Fibroblast of skin of abdomen (primary cell): ENCODE measurements at places on chromosomes 3 and 15.

DNA sequence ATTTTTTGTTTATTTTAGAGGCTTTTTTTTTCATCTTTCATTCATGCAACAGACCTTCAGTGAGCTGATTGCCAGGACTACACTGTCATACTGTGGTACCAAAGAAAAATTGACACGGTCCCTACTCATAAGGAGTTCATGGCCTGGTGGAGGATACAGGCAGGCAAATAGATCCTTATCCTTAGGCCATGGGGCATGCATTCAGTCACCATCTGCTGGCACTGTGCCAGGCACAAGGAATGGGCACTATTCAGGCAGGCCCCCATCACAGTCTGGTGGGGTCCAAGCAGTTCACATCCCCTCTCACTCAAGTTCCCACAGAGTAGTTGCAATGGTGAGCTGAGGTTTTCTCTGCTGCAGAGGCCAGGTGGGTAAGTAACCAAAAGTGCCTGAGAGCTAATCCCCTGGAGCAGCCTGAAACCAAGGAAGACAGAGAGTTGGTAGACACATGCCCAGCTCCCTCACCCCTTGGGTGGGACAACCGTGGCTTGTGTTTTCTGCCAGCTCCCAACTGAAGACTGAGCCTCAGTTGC lies 17.3 kb downstream of the CISH start:
- no peak for DNase-seq

DNA sequence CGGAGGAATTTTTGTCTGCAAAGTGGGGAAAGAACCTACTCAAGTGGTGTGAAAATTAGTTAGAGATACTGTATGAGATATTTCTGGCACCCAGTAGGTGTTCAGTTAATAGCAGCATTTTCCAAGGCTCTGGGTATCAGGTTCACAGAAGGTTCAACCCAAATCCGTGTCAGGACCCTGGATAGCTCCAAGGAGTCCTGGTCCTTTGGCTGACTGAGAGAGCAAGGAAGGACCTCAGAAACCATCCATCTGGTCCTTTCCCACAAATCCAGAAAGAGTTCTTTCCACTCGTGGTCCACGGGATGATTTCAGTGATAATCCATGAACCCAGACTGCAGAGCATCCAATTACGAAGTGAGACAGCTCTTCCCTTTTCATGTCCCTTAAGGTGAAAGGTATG lies 51.4 kb downstream of the SLC6A11 start:
- peak; percentile 5 for DNase-seq

GRCh38 chr3:56087451-56088053 lies 380.7 kb downstream of the ERC2 start:
- DNase-seq, result no peak

DNA sequence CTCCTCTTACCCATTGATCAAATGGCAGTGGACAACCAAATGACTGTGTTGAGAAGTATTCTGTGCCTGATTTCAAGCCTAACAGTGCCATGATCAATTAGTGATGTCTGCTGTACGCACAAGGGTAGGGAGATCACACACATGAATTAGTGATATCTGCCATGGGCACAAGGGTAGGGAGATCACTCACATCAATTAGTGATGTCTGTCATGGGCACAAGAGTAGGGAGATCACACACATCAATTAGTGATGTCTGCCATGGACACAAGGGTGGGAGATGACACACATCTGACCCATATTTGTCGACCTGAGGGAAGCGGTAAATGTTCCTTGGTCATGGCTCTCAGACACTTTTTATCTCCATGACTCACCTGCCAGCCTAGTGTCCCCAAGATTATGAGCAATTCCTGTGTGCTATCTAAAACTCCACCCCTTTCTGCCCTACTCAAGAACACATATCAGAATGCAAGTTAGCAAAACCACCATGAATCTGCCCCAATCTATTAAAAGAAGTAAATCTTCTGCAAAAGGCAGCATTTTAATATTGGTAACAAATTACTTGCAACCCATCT lies 165.0 kb downstream of the NTRK3 start:
- DNase-seq, result no peak

DNA sequence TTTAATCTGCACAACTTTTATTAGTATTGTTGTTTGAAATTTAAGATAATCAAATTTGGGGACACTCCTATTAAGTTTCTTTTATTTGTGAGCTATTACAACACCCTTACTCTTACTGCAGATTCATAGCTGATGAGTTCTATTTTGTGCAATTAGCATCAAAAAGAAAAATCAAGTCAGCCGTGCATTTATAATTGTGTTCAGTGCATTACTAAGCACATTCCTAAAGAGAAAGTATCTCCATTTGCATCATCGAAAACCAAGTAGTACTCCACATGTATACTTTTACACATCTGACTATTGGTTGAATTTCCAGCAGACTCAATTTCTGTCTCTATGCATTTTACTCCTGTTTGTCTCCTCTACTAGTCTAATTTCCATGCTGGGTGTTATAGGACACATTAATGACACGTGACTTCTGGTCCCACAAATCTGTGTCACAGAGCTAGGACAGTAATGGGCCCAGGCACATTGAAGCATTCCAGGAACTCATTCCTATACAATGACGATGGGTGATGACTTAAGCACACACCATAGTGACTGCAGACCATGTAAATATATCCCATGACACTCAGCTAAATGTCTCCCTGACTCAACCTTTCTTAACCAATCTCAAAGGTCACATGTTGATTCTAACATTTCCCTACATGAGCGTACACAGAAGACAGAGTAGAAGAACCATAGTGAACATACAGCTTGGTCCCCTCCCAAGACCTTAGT lies 477.5 kb downstream of the LPP start:
- peak; percentile 83 for DNase-seq

DNA sequence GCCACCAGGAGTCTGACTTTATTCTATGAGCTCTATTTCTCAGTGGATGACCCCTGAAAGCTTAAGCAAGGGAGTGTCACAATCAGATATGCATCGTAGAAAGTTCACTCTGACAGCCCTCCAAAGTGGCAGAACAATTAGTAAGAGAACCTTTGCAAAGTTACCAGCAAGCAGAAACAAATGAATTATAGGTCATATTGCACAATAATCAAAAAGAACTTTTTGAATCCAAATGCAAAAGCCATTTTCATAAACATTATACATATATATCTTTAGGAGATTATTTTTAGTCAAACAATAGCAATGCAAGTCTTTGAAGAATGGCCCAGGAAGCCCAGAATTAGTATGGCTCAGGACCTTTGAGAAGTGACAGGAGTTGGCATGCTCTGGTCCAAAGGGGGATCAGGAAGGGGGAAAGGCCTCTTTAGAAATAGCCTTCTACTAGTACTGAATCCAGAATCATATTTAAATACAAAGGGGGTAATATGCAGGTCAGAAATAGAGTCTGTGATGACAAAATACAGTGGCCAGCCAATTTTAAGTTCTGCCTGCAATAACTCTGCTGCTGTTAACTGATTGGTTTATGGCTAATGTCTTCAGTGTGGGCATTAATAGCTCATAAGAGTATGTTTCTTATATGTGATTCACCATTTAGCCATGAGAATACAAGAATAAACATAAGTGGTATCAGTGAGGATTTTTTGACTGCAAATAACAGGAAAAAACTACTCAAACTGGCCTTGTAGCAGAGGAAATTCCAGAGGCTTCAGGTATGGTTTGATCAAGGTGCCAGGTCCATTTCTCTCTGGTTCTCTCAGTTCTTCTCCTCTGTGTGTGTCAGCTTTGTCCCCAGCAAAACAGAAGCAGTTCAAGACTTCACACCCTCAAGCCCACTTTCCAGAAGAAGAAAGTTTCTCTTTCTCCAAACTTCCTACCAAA lies 17.0 kb upstream of the ITGB5 start:
- DNase-seq, result no peak

GRCh38 chr15:55241186-55241585 lies 44.4 kb upstream of the RSL24D1 start:
- DNase-seq, result no peak

DNA sequence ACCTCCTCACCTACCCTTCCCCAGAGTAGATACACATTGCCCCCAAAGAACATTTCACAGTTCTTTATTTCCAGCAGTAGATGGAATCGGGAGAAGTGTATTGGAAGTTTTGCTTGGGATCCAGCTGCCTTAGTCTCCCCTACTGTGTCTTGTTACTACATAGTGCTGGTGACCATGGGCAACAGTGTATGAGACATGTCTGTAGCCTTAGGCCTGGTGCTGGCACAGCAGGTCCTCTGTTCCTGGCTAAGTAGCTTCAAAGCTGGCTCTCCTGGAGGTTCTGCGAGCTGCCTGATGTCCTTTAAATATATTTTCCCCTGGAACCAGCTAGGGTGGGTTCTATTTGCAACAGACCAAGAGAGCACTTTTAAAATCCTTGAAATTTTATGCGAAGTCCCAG lies 174.7 kb downstream of the THSD4 start:
- DNase-seq, result no peak

GRCh38 chr15:57751177-57751800 lies 44.8 kb downstream of the POLR2M start:
- peak; percentile 49 for DNase-seq

GRCh38 chr15:24269166-24269571 lies 406.4 kb upstream of the NPAP1 start:
- DNase-seq, result no peak

DNA sequence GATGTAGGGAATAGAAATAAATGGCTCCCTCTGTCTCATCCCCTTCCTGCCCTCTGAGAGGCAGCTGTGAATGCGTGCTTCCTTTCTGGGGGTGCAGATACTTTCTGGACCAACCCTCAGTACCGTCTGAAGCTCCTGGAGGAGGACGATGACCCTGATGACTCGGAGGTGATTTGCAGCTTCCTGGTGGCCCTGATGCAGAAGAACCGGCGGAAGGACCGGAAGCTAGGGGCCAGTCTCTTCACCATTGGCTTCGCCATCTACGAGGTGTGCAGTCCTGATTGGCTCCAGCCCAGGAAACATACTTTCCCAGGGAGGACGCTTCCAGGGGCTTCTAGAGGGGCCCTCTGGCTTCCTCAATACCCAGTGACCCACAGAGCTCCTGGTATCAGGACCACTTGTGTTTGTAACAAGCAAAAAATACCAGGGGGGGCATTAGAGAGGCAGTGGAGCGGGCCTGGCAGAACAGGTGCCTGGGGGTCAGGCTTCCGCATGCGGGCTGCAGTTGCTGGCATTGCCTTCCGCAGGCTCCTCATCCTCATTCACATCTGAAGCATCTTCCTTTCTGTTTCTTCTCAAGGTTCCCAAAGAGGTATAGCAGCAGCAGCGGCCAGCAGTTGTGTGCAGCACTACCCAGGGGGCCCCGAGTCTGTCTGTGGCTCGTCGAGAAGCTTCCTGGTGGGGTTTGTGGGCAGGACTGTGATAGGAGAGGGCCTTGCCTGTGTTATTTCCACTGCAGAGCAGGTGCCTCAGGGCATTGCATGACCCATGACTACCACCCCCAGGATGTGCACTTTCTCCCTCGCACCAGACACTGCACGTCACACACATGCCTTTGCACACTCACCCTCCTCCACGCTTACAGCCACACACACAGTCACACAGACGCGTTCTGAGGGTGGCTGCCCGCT lies 42.5 kb downstream of the CAPN3 start:
- DNase-seq, result no peak

DNA sequence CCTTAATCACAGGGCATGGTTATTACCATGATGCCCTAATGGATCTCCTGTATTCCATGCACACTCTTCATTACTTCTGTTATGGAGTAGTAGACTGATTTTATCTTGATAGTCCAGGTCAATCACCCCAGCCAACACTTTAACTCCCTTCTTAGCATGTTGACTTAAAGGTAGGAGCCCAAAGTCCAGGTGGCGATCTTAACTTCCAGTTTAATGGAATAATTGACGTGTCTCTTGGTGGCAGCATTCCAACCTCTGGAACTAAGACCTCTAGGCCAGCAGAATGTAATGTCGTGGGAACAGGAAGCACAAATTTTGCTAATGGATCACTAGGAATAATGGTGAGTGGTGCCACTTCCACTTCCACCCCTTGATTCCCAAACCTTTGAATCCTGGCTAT lies 687.2 kb upstream of the SGO1 start:
- no peak for DNase-seq

- peak; percentile 68 for DNase-seq
Measured at GRCh38 chr3:66747696-66748095, 246.9 kb upstream of the LRIG1 start.

GRCh38 chr3:64903006-64903405 lies 215.2 kb upstream of the ADAMTS9 start:
- DNase-seq, result peak; percentile 67

DNA sequence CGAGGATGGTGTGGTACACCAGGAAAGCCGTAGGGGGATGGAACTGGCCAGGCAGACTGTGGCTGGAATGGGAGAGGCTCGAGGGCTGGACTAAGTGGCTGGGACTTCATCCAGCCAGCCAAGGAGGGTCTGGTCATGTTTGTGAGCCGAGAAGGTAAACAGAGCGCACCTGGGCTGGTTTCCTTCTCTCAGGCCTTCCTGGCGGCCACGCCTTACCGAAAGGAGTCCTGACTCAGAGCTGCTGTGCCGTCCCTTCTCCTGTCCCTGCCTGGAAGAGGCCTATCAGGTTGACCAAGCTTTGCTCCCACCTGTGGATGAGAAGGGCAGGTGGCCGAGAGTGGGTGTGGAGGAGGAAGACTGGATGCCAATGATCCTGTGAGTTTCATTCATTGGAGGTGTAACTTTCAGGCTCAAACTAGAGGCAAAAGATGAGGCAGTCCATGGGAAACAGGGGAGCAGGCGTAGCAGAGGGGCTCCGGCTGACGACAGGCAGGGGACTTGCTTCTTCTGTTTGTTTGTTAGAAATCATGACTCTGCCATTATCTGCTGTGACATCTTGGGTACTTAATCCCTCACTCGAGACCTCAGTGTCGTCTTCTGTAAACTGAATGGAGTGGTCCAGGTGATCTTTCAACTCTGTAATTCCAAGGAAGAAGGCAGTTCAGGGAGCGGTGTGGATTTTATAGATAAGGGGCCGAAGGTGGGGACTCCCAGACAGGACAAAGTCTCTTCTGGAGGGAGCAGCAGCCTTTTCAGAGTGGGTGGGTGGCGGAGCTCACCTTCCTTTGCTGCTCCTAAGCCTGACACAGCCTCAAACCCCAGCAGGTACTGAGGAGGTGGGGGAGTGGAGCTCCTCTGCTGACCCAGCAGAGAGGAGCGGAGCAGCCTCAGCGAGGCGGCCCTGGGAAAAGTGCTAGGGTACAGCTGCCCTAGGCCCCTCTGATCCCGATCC lies 71.8 kb upstream of the GATM start:
- DNase-seq, result no peak

- DNase-seq, result no peak
Measured at GRCh38 chr15:75232252-75232813, 25.8 kb upstream of the GOLGA6C start.

DNA sequence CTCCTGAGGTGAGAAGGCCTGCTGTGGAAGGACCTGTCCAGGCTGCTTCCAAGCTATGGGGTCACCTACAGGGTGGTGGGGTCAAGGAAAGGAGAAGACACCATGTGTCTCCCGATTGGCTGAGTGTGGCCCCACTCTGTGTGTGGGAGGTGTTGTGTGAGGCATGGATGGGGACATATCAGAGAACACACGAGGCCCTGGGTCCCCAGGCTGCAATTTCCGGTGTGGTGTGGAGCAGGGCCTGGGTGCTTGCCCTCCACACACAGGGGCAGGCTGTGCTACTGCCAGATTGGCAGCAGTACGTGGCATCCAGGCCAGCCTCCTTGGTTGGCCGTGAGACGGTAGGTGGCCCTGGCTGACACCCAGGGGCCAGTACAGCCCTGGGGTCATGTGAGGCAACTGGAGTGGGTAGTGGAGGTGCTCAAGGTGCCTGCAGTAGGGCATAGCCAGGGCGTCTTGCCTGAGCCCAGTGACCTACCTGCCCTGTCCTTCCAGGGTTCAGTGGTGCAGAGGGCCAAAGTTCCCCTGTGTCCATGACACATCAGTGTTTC lies 233.8 kb downstream of the SNRPN start:
- no peak for DNase-seq

- peak; percentile 49 for DNase-seq
Measured at GRCh38 chr3:29515451-29515850, 234.6 kb downstream of the RBMS3 start.

- DNase-seq, result peak; percentile 20
Measured at GRCh38 chr3:58234516-58234931, 3.1 kb upstream of the ABHD6 start.
